ENCODE measurements at places on chromosomes 4 and X.

DNA sequence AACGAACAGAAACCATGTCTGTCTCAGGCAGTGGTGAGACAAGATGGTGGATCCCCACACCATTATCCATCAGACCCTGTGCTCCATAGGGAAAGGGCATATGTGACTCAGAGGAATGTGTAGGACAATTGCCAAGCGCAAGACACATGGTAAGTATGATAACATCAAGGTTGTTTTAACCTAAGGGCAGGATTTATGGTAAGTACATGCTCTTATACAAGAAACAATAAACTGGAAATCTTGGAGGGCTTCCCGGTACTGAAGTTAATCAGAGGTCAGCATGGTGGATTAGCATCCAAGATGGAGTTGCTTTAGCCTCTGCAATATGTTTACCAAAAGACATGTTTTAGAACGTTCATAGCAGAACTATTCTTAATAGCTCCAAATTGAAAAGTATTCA is 355.0 kb downstream of the PPP1R2C start:
- no peak for DNase-seq

- peak; percentile 55 for DNase-seq
Observed at GRCh38 chrX:134374294-134374693, 85.7 kb upstream of the HPRT1 start.

DNA sequence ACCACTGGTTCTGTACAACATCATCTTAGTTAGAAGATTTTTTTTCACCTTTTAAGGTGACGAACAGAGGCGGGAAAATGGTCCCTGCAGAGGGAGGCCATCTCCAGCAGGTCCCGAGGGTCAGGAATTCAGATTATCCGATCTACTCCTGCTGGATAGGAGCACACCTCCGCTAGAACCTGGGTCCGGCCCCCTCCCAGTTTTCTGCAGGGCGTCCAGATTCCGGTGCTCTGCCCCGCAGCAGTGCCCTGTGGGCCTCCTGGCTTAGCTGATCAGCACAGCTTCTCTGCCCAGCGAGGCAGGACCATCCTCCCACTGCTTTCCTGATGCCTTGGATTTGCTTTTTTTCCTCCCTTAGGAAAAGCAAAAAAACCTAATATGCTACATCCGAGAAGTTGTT is 2.3 kb downstream of the TBL1X start:
- DNase-seq, result no peak

GRCh38 chrX:112025753-112026152 is 56.8 kb downstream of the TRPC5 start:
- DNase-seq, result no peak

DNA sequence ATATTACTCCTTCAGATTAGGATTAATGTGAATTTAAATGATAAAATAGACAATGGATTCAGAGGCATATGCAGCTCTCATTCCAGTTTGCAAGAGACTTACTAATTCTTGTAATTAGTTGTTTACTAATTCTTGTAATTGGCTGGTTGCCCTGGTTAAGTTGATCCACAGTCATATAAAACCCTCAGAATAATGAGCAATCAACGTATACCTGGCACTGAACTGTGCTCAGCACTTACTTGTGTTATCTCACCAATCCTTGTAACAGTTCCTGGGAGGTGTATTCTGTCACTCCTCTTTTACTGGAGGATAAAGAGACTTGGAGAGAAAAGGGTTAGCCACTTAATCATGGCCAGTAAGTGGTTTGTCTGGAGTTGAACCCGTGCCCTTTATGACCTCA is 10.5 kb downstream of the HERC5 start:
- DNase-seq, result no peak

- DNase-seq, result peak; percentile 38
Observed at GRCh38 chr4:152850377-152850776, 70.6 kb downstream of the ARFIP1 start.

DNA sequence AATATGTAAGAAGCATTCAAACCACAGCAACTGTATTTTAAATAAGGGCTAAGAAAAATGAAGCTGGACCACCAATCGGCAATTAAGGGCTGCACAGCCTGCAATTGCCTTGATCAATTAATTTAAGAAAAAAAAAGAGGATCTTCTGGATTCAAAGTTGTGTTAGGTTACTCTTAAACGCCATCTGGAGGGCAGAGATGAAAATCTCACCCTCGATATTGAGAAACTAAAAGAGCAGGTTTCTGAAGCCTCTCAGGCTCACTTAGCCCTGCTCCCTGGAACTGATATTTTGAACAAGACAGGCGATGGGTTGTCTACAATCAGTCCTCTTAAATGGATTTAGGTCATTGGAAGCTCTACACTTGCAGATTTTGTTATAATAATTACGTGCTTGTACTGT is 579.4 kb downstream of the GRXCR1 start:
- DNase-seq, result peak; percentile 27

DNA sequence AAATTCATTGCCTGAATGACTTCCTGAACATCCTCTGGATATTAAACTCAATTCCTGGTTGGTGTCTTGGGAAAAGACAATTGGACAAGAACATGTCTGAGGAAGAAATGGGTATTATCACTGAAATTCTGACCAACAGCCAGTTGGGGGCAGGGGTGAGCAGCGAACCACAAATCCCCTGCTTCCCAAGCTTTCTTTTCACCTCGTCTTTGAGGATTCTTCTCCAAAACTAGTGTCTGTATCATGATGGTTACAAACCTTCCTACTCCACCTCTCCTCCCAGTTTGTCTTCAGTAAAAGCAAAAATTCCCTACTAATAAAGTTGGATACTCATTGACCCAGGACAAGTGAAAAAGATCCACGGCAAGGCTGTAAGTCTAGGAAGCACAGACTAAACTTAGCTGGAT is 48.3 kb upstream of the WDR1 start:
- DNase-seq, result no peak

- no peak for DNase-seq
Observed at GRCh38 chr4:189656641-189657040, 284.0 kb upstream of the FRG1 start.

DNA sequence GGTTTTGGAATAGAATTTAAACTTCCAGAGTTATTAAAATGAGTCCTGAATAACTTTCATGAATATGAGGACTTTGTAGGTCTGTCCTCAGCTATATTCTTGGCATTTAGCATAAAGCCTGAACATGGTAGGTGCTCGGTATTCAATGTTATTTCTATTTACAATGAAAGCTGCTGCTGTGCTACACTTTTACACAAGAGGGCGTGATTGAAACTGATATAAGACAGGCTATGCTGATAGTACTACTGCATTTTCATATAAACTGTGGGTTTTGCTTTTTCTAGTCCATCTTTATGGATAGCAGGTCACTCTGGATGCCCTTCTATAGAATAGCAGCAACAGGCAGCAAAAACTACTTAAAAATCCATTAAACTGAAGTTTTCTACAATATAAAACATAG is 12.3 kb upstream of the GNPDA2 start:
- DNase-seq, result peak; percentile 14

- peak; percentile 31 for DNase-seq
Observed at GRCh38 chr4:149031399-149031798, 589.2 kb upstream of the NR3C2 start.

DNA sequence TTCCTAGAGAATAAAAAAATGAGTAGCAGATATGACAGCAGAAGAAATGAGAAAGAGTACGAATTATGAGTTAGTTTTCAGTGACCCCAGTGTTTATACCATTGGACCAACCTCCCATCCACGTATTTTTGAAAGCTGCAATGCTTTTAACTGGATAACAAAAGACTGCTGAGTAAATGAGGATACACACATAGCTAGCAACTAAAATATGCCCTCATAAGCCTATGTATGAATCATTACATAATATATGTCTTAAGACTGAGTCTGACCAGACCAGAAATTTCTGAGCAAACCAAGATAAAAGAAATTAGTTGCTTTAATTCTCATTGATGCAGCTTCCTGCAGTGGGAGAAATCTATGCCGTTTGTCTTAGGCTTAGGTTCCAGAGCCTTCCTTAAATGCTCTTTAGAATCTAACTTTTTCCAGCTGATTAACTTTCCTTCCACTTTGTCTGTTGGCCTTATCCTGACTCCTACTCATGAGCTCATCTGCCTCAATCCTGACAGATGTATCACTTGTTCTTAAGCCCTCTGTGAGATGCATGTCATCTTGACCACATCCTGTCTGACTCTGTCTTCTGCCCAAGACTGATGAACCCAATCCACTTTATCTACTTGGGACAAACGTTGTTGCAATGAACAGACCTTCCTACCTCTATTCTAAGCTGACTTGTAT is 301.4 kb upstream of the AADAT start:
- DNase-seq, result no peak

DNA sequence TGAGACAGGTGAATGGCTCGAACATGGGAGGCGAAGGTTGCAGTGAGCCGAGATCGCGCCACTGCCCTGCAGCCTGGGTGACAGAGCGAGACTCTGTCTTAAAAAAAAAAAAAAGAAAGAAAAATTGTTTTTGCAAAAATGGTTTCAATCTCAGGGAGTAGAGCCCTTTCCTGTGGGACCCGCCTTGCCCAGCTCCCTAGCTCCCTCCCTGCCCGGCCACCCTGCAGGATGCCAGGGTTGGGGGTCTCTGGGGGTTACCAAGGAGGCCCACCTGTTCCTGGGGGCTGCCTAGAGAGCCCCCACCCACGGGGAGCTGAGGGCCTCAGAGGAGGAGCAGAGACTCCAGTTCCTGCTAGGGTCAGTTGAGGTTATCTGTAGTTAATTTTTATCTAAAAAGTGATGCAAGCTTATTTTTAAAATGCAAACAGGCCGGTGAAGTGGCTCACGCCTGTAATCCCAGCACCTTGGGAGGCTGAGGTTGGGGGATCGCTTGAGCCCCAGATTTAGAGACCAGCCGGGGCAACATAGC is 18.7 kb upstream of the PLCXD1 start:
- DNase-seq, result no peak

GRCh38 chrX:989959-990510 is 222.4 kb downstream of the CRLF2 start:
- DNase-seq, result peak; percentile 71

DNA sequence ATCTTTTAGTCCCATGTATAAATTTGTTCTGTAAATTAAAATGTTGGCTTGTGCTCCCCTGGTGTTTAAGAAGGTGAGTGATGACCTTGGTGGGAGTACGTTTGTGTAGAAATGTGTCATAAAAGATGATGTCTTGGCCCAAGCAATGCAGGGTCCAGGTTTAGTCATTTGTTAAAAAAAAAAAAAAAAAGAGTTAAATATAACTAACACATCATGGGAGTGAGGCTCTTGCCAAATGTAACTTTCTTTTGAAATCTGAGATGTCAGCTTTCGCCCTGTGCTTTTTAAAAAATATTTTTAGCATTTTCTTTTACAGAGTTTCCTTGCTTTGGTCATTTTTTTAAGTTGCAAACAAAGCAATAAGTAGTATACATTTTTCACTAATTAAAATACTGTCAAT is 135.6 kb downstream of the FBXO8 start:
- no peak for DNase-seq

DNA sequence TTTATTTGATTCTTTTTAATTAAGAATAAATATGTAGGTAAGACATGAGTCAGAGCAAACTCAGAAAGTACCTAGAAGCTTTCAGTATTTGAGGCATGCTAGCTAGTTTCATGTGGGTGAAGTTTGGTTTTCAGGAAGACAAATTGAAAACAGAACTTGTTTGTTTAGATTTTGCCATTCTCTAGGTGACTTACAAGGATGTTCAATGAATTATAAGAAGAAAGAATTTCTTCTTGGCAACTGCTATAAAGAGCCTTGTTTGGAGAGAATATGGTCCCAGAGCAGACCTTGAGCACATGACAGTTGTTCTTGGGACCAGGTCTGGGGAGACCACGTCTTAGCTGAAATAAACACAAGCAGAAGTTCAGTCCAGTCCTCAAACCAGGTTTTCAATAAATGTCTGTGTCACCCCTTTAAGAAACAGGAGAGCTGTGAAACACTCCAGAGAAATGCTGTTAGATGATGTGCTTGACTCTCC is 38.0 kb upstream of the IL21 start:
- peak; percentile 64 for DNase-seq

DNA sequence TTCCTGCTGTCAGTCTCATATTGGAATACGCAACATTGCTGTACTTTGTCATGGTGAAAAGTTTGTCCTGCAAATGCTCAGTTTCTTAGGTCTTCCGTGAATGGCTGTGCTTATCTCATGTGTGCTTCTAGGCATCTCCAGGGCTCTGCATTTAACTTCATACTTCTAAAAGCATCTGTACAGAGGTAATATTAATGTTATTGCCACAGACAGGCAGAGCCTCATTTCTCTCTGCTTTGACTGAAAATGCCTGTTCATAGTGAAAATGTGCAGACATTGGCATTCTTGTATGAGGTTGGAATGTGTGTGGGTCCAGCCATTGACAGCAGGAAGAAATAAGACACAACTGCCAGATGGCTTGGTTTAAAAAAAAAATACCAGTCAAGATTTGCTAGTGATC is 140.1 kb upstream of the TTC29 start:
- DNase-seq, result no peak

GRCh38 chr4:34516524-34516923 is 1727.8 kb downstream of the ARAP2 start:
- DNase-seq, result no peak

DNA sequence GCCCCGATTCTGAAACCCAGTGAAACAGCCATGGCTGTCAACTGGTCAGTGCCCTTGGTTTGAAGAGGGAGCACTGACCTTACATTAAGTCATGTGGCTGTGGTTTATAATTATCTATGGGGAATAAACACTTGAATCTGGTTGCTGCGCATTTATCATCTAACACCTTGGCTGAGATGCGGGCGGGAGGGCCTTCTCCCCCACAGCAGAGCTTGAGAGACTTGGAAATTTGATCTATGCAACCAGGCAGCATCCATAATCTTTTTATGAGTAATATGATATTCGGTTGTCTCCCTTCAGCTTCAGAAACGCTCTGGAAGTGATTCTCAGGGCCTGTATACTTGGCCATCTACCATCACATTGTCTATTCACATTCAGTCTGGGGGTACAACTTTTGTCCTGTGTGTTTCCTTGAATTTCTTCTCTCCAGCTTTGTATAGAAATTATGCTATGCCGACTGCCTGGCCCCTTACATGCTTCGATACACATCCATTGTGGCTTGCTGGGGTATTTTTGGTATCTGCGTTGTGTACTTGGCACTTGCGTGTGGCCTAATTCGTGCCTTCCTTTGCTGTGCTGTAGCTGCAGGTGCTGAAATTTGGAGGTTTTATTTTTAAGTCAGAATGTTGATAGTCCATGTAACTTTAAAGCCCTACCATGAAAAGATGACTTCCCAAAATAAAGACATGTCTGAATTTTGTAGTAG is 321.6 kb downstream of the ARHGAP10 start:
- no peak for DNase-seq

GRCh38 chr4:184675821-184676492 is 26.4 kb downstream of the PRIMPOL start:
- DNase-seq, result no peak

- no peak for DNase-seq
Observed at GRCh38 chr4:75660491-75660890, 12.7 kb downstream of the G3BP2 start.

Data from MM.1S (cell line).